ENCODE measurements at places on chromosomes 7 and 10. TPM values are rescaled to one million over a fixed set of nuclear protein-coding genes. Genes with fewer than 3 reads are reported as not detected.

The NUTM2B gene
- polyA plus RNA-seq, result 1.9 TPM

The HOXA4 gene
- 15.4 TPM for polyA plus RNA-seq

The PPP3CB gene
- polyA plus RNA-seq, result 201 TPM

The SSC4D gene
- not detected for polyA plus RNA-seq

The HYAL4 gene
- not detected for polyA plus RNA-seq

The CXCL12 gene
- polyA plus RNA-seq, result 387 TPM
